PC-9 (cell line): ENCODE measurements at places on chromosomes 4 and X. TPM values are rescaled to one million over a fixed set of nuclear protein-coding genes. Genes with fewer than 3 reads are reported as not detected.

Gene MAGEA2B
- total RNA-seq = 30.1 and 35.3 TPM in 2 replicates

Gene SUV39H1
- 10.5 and 11.7 TPM in 2 replicates for total RNA-seq

Gene CLDN34
- not detected in 2 replicates for total RNA-seq

Gene DHX15
- total RNA-seq = 134 and 157 TPM in 2 replicates

Gene COL4A6
- 13.6 and 15.5 TPM in 2 replicates for total RNA-seq

Gene PROM1
- total RNA-seq = not detected in 2 replicates

Gene HMX1
- total RNA-seq = not detected in 2 replicates

Gene IQCM
- not detected in 2 replicates for total RNA-seq

Gene PRDM8
- 0.26 and 0.88 TPM in 2 replicates for total RNA-seq
